ENCODE measurements at places on chromosomes 16 and 17.

- no peak for DNase-seq
Measured at GRCh38 chr16:72930396-72930795, 117.5 kb downstream of the ZFHX3 start.

DNA sequence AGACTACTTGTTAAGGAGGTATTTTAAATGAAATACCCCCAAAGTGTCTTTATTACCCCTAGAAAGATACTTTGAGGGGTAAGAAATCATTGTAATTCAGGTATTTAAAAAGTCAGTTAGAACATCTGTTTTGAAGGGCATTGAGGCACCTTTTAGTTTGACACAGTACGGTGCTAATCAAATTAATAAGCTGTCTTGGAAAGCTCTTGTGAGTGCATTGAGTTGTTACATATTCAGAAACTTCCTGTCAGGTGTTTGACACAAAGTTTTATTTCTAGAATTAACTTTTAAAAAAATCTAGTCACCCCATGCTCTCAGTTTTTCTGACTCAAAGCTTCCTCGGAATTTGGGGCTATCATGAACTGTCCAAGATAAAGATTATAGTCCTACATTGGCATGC is 4.6 kb downstream of the RBBP6 start:
- no peak for DNase-seq

- no peak for DNase-seq
Measured at GRCh38 chr17:36136439-36136838, 32.8 kb downstream of the CCL4 start.

- DNase-seq: no peak
Measured at GRCh38 chr17:77924757-77925336, 33.7 kb upstream of the TNRC6C start.

DNA sequence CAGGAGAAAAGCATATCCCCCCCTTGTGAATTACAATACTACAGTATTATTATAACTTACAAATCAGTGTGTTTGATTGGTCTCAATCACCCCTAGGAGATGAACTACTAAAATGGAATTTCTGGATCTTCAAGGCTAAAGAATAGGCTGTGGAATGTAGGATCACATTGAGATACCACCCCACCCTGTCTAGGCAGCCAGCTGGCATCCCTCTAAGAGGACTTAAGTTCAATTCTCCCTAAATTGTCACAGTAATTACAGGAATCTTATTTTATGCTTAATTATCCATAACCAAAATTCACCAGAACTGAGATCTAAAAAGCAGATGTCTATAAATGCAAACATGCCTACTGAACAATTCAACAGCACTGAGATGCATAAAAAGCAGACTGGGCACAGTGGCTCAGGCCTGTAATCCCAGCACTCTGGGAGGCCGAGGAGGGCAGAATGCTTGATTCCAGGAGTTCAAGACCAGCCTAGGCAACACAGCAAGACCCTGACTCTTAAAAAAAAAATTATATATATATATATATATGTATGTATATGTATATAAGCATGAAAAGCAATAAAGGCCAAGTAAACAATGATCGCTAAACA is 12.0 kb downstream of the AP1G1 start:
- no peak for DNase-seq

DNA sequence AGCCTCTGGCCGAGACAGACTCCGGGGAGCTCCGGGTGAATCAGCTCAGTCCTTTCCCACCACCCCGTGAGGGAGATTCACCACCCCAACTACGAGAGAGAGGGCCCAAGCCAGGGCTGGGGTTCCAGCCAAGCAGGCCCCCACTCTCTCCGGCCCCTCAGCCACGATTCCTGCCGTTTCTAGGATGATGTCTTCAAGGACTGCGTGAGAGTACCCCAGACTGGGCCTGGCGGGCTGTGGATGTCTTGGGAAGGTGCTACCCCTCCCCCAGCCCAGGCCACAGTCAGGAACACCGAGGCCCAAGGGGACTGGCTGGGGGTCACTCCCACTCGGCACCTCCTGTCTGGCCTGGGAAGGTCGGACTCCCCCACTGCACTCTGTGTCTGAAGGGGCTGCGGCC is 21.6 kb upstream of the PABPN1L start:
- no peak for DNase-seq
